NCI-H2081 treated with DMSO at 0.1 percent for 48 hours (cell line): ENCODE measurements at places on chromosomes 1 and 21.

GRCh38 chr1:45335855-45336324, 4.1 kb upstream of the TOE1 start:
- DNase-seq, result no peak

- DNase-seq, result no peak
Measured at GRCh38 chr21:29470397-29470796, 171.7 kb downstream of the BACH1 start.

- no peak for DNase-seq
Measured at GRCh38 chr1:48500541-48501450, 28.8 kb upstream of the SPATA6 start.

DNA sequence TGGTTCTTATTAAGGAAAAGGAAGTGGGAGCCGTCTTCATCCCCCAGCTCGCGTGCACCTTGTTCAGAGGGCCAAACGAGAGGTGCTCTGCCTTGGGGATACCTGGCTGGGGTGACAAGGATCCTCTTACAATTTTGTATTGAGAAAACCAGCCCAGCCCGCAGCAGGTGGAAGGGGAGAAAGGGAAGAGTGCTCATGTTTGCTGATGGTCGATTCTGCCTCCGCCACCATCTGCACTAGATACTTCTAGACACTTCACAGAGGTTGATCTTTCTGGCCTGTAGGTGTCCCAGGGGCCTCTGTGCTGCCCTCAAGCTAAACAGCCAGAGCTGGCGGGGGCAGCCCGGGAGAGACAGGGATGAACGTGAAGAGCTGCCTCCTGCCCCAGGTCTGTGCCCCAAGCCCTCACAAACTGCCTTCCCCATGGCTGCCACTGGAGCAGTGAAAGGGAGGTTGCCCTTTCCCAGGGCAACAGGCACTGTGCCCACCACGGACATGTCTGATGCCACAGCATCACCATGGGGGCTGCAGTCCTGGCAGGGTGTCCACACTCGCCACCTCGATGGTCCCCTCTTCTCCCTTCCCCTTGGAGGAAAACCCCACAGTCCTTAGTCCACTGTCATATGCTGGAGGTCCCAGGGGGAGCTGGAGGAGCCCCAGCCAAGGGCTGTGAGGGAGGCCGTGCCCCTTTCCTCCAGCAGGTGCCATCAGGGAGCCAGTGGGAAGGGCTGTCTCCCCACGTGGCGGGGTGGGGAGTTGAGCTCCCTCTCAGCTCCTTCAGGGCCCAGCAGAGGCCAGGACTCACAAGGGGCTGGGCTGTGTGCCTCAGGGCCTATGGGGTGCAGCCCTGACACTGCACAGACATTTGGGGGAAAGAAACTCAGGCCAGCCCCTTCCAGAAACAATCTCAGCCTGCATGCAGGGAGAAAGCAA, 8.1 kb downstream of the ADPRS start:
- no peak for DNase-seq

DNA sequence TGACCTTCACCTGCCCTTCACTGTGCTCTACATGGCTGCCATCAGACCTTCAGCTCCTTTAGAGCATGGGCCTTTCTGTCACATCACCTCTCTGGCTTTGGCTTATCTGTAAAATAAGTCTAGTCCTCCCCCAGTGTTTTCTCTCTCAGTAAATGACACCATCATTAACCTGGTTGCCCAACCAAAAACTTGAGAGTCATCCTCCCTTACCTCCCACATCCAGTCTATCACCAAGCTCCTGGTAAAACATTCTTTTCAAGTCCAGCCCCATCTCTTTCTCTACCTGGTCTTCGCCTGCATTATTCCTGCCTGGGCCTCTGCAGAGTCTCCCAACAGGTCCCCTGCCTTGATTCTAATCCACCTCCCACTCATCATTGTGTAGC, 13.1 kb downstream of the SLC26A9 start:
- no peak for DNase-seq

DNA sequence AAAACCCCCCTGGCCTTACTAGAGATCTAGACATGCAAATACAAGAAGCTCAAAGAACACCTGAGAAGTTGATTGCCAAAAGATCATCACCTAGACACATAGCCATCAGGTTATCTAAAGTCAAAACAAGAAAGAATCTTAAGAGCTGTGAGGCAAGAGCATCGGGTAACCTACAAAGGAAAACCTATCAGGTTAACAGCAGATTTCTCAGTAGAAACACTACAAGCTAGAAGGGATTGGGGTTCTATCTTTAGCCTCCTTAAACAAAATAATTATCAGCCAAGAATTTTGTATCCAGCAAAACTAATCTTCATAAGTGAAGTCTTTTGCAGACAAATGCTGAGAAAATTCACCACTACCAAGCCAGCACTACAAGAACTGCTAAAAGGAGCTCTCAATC, 12.2 kb upstream of the SPRR2F start:
- no peak for DNase-seq

- DNase-seq, result no peak
Measured at GRCh38 chr1:178580876-178581275, 68.0 kb downstream of the TEX35 start.

- no peak for DNase-seq
Measured at GRCh38 chr1:176188604-176189003, 18.5 kb downstream of the COP1 start.

- no peak for DNase-seq
Measured at GRCh38 chr1:174794861-174795260, 204.9 kb upstream of the CACYBP start.

DNA sequence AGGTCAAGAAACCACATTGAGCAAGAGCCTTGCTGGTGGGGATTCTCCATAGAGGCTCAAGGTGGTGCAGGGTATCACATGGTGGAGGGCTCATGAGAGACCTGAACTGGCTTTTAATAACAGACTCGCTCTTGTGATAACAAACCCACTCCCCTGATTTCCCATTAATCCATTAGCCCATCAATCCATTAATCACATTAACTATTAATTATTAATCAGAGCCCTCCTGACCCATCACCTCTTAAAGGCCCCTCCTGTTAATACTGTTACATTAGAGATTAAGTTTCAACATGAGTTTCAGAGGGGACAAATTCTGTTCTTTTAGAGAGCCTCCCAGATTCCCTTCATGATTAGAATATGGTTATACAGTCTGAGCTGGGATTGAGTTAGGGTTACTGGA, 61.8 kb downstream of the IER5 start:
- no peak for DNase-seq

DNA sequence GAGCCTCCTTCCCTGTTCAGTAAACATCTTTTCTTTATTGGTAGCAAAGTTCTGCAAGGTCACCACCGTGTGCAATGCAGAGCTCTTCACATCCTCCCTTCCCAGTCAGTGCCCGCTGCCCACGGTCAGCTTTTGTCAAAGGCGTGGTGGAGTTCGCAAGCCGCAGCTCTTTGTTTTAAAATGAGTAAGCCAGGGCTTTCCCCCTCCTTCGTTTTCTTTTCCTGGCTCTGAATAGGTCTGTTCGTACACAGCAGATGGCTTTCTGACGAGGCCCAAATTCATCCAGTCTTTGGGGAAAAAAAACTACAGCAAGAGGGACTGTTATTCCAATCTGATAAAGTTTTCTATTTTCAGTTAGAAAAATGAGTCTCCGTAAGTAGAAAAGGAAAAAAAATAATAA, 153.2 kb downstream of the LRIG2 start:
- no peak for DNase-seq

GRCh38 chr1:1230656-1231399, 973 bp downstream of the SDF4 start:
- no peak for DNase-seq

DNA sequence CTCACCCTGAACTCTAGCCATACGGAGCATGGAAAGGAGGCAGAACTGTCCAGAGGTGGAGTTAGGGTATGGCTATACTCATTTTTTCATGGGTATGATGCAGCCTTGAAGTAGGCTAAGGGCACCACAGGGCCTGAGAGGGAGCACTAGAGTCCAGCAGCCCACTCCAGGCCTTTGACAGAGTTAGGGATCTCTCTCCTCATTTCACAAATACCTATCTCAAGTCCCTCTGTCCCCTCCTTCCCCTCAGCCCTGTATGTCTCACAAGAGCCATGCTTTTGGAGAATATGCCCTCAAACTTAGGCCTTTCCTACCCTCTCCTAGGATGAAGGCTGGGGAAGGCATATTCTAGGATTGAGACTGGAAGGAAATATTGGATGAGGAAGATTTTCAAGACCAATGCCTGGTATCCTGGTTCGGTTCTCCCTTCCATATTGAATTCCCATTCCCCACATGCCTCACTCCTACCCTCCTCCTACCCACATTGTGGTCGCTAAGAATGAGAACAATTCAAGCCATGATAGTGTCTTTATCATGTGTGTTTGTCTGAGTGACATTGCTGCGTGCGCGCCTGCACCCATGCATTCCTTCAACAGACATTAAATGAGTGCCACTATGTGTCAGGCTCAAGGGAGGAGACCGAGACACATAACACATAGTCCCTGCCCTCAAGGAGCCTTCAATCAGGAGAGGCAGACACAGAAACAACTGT, 2.6 kb upstream of the NECTIN4 start:
- DNase-seq, result no peak

DNA sequence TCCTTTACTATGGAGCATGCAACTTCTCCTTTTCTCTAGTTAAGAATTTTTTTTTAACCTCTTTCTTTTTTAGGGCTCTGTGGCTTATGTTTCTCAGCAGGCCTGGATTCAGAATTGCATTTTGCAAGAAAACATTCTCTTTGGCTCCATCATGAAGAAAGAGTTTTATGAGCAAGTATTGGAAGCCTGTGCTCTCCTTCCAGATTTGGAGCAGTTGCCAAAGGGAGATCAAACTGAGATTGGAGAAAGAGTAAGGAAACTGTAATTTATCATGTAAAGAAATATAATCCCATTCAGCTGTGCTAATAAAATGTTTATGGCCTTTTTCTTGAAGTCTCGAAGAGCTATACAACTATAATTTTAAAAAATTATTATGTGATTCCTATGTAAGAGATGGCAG, 70.1 kb downstream of the HSPA13 start:
- no peak for DNase-seq

- no peak for DNase-seq
Measured at GRCh38 chr1:86436041-86436440, 12.1 kb downstream of the CLCA2 start.

GRCh38 chr1:216892581-216893160, 169.4 kb upstream of the ESRRG start:
- DNase-seq, result no peak

- no peak for DNase-seq
Measured at GRCh38 chr1:248824701-248825100, 1.0 kb downstream of the SH3BP5L start.

DNA sequence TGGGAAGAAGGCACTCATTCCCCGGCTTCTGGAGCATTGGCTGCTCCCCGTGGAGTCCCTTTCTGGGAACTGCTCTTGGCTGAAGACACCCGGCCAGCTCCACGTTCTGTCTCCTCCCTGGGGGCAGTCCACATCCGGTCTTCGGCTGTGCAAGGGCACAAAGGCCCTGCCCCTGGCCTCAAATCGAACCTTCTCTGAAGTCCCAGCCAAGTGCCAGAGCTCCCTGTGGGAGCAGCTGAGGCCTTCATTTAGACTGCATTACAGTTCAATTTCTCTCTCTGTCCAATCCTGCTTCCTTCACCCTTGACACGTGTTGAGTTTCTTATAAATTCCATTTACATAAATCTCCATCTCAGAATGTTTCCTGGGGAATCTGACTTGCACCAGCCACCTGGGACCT, 132.9 kb upstream of the POU3F1 start:
- no peak for DNase-seq

- peak; percentile 46 for DNase-seq
Measured at GRCh38 chr1:62286786-62287224, 32.4 kb downstream of the KANK4 start.

DNA sequence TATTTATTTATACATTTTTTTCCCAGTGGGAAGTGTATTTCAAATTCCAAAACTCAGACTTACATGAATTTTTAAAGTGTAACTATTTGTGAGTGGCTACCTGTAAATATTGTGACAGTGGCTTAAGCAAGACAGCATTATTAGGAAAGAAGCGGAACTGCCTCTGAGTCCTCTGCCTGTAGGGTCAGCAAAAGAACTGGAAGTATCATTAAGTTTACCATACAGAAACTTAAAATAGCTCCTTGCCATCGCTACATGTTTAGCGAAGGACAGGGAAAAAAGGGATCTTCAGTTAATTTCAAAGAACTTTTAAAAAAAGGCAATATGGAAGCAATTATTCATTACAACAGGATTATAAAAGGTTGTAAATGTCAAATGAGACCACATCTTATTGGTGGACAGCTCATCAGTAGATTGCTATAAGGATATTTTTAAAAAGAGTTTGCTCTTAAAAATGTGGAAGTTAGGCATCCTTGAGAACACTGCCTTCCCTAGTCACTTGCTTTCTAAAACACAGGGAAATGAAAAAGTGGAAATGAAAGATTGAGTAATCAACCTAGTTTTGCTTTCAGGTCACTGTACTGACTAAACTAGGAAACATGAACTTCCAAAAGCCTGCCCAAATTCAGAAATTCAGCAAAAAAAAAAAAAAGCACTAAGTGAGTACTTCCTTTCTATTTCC, 39.2 kb downstream of the NSL1 start:
- DNase-seq, result no peak

DNA sequence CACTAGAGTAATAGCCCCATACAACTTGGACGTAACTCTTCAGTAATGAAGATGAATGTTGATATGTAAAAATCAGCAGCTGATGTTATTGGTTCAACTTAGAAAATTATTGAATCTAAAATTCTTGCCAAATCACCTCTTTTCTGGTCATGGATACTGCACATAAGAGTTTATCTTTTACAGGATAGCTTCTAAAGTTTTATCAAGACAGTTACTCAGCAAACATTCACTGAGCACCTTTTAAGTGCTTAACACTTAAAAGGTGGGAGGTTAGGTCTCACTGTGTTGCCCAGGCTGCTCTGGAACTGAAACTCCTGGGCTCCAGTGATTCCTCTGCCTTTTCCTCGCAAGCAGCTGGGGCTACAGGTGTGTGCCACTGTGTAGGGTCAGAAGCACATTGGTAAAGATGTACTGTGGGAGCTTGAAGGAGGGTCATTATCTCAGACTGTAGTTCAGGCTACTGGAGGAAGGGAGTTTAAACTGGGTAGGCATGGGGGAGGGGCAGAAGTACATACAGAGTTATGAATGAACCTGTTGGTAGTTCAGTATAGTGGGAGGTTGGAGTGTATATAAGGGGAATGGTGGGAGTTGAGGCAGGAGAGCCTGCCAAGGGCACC, 2.0 kb downstream of the MPZL1 start:
- no peak for DNase-seq

- DNase-seq, result no peak
Measured at GRCh38 chr1:47759251-47759935, 237.8 kb downstream of the TRABD2B start.

DNA sequence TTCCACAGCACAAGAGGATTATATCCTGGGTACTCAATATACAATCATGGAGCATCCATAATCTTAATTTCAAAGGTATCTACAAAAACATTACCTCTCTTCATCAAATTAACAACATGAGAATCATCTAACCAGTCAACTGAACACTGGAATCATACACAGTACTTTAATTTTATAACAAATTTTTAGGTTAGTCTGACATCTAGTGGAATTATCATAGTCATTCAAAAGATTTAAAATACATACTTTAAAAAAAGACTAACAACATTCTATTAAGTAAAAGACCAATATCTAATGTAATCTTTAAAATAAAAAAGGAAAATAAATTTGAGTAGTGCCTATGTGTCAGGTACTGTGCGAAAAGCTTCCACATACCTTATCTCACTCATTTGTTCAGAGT, 16.8 kb upstream of the SH3GLB1 start:
- DNase-seq, result no peak
